HS-5 (cell line): ENCODE measurements at places on chromosomes 1 and 21.

GRCh38 chr1:103058391-103058790 is 49.9 kb downstream of the COL11A1 start:
- no peak for DNase-seq

DNA sequence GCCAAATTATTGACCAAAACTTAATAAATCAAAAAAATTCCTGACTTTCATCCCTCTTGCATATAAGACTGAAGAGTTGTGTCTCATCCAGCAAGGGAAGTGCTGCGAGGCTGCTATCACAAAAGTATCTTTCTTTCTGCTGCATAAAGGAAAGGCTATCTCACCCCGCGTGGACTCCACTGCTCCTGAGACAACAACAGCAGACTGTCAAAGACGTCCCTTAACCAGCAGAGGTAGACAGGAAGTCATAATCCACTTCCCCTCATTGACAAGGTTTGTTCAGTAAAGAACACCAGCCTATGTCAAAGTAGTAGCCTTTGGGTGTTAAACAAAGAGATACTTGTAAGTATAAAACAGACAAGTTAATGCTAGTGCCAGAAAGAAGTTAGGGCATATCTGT is 29.4 kb downstream of the VPS26C start:
- DNase-seq: no peak

DNA sequence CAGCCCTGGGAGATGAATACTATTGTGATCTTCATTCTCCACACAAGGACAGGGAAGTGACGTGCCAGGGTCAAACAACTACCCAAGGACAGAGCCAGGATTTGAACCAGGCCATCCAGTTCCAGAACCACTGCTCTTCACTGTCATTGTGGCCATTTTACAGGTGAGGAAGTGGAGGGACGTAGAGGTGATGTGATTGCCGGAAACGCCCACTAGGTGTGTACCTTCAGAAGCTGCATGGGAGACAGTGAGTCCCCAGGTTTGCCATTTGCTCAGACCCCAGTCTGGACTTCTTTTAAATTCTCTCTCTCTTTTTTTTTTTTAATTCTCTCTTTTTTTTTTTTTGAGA is 207.6 kb upstream of the TMEM51 start:
- no peak for DNase-seq

- no peak for DNase-seq
Measured at GRCh38 chr21:29233256-29233546, 65.5 kb upstream of the BACH1 start.

GRCh38 chr1:203954788-203955552 is 93.6 kb downstream of the SNRPE start:
- DNase-seq: no peak

DNA sequence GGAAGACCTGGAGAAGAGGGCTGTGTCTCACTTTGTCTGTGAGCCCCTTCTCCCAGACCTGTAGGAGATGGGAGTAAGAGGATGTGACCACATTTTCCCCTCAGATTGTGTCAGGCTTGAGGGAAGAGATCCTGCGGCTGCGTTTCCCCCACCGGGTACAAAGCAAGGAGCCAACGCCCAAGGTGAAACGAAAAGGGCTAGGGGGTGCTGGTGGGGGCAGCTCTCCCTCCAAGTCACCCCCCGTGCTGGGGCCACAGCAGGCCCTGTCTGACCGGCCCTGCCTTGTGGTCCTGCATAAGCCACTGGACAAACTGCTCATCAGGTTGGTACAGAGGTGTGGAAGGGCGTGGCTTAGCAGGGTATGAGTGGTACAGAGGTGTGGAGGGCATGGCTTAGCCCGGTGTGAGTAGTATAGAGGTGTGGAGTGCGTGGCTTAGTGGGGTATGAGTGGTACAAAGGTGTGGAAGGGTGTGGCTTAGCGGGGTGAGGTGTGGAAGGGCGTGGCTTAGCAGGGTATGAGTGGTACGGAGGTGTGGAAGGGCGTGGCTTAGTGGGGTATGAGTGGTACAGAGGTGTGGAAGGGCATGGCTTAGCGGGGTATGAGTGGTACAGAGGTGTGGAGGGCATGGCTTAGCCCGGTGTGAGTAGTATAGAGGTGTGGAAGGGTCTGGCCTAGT is 30.6 kb downstream of the HYI start:
- DNase-seq: no peak

DNA sequence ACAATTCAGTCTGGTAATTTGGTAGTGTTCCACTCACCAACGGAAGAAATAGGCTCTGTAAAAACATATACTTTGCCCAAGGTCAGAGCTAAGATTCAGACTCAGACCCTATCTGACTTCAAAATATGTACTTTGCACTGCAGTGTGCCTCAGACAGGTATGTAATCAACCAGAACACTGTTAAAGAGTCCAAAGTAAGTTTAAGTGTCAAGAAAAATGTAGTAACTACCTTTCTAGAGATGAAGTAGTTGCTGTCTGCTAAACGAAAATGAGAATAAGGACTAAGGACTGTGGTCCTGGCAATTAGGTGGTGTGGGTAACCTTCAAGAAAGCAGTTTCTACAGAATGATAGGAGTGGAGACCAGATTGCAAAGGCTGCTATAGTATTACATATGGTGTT is 61.1 kb downstream of the RPAP2 start:
- no peak for DNase-seq

GRCh38 chr21:34123609-34124008 is 50.2 kb downstream of the MRPS6 start:
- no peak for DNase-seq

DNA sequence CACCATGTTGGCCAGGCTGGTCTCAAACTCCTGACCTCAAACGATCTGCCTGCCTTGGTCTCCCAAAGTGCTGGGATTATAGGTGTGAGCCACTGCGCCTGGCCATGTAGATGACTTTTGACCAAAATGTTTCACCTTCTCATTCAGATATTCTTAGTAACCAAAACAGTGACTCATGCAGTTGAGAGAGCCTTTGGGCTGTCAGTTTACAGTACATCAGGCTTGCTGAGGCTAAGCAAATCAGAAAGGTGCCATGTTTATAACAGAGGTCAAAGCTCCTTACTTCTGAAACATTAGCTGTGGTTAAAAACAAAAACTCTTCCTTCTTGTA is 21.0 kb downstream of the CNIH4 start:
- peak; percentile 19 for DNase-seq

DNA sequence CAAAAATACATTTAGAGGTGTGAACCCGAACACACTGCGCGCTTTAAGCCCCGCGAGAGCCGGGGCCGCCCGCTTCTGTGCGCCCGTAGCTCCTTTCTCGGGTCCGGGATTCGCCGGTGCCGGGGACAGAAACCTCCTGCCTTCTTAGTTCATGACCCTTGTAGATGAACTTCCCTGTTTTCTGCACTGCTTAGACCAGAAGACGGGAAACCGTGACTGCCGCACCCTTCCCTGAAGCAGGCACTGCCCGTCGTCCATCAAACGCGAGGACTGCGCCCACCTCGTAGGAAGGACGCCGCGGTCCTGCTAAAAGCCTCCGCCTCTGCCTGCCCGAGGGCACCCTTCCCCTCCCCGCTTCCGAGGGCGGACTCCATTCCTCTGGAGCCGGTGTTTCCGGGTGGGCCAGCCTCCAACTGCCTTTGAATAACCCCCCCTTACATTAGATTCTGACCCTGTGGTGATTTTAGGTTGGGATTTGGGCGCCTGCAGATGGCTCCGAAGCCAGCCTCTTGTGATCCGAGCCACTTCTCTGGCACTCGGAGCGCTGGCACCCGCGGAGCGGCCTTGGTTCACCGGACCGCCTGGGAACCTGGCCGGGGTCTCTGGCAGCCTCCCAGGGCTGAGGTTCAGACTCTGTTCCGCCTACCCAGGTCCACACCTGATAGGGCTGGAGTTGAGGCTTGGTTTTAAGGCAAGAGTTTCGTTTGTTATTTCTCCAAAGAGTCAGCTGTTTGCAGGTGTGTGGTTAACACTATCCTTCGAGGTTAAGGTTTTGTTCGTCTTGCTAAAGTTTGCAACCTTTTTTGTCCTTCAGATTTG is 1.2 kb upstream of the PTTG1IP start:
- no peak for DNase-seq

DNA sequence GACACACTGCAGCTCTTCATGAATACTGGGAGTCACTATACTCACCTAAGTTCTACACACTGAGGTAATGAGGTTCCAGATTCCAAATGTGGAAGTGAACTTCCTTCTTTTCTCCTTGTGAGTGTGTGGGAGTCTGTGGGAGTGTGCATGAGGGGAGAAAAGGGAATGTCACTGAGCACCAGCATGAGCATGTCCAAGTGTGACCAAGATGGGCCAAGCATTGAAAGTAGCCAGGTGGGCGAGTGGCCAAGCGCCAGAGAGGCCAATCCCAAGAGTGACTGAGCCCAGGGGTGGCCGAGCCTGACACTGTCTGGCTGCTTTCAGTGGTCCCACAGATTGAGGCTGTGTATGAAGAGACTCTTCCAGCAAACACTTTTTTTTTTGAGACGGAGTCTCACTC is 132.3 kb downstream of the HLCS start:
- no peak for DNase-seq
